ENCODE measurements at places on chromosomes 5 and 9.

GRCh38 chr5:101505891-101506570 is 602.9 kb upstream of the ST8SIA4 start:
- no peak for DNase-seq

- no peak for DNase-seq
Observed at GRCh38 chr5:145130996-145131395, 704.1 kb downstream of the PRELID2 start.

DNA sequence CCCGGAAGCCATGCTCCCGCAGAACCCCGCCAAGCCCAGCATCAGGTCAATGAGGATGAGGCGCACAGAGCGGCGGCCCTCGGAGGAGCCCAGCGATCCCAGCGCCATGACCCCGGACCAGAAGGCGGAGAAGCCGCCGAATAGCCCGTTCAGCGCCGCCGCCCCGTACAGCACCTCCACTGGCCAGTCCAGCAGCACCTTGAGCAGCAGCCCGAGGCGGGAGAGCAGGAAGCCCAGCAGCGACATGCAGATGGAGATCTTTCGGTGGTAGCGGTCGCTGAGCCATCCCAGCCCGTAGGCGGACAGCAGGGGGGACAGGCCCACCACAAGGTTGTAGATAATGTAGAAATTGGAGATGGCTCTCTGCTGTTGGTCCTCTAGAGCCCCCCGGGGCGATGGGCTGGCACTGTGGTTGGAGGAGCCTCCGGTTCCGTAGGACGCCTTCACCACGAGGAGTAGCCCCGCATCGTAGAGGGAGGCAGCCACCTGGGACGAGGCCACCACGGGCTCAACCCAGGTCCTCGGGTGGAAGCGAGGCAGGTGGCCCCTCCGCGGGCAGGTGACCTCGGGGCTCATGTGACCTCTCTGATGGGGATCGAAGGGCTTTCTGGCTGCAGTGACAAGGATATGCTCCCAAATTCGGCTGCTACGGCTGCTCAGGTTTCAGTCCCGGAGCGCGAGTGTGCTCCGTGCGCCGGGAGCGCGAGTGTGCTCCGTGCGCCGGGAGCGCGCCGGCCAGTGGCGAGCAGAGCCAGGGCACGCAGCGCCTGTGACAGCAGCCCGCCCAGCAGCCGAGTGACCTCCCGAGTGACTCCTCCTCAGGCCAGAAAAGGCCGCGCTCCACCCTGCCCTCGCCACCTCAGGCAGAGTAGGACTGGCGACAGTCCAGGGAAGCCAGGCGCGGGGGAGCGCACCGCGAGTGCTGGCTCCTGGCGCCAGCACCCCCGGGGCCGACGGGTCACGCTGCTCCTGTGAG is at the start of gene SLC46A2:
SLC46A2 (minus strand) TSS at position 771 of the 976 bp plus-strand sequence; CDS start at position 576, 195 bp downstream.
- no peak for DNase-seq

GRCh38 chr9:78269784-78270183 is 27.1 kb upstream of the PSAT1 start:
- no peak for DNase-seq

GRCh38 chr9:137048655-137049543 is 2.9 kb upstream of the NPDC1 start:
- DNase-seq = no peak

DNA sequence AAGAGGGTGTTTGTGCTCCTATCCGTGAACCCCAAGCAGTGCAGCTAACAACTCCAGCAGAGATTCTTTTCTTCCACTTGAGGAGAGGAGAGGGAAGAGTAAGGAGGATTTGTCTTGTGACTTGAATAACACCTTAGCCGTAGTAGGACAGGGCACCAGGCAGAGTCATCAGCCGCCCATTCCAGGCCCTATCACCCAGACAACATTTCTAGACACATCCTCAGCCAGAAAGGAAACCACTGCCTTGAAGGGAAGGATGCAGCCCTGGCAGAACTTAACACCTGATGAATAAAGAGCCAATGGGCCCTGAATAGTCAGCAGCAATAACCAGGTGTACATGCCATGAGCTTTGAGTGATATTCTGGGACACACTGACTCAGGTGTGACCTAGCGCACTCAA is 1013.0 kb upstream of the COX7C start:
- DNase-seq = no peak

DNA sequence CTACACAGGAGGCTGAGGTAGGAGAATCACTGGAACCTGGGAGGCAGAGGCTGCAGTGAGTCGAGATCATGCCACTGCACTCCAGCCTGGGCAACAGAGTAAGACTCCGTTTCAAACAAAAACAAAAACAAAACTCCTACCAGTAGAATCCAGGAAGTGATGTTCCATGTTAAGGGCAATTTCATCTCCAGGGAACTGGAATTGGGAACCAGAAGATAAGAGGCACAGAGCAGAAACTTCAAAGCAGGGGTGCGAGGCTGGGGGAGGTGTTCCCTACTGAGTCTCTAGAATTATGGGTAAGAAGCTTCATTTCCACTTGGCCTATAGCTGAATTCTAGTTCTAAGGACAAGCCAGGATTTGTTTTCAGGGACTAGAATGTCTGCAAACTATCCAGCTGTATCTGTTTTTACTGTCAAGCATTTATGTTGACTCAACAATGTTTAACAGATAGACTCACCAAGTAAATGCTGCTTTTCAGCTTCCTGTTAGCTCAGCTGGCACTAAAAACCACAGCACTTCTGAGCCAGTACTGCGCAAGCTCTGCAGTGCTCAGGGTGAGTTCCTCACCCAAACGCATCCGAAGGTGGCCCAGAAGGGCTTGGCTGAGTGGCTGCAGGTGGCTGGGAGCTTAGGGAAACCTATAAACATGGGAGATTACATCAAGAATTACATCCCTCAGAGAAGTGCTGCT is 320.1 kb downstream of the MTRR start:
- no peak for DNase-seq

- no peak for DNase-seq
Observed at GRCh38 chr5:40483316-40483715, 196.4 kb upstream of the PTGER4 start.

GRCh38 chr5:123732257-123732656 is 220.3 kb downstream of the CSNK1G3 start:
- no peak for DNase-seq

Measured in NCI-H2227 treated with DMSO at 0.1 percent for 48 hours (cell line).